Hematopoietic multipotent progenitor cell treated with erythropoietin and hydrocortisone succinate and interleukin-3 and kit ligand, for 17 days (in vitro differentiated cells): ENCODE measurements at places on chromosomes 6 and 20.
A peak's percentile ranks its signal among the peaks of the same experiment; 100 is the strongest.

GRCh38 chr6:15392182-15392581, 146.3 kb downstream of the JARID2 start:
- DNase-seq, result no peak

DNA sequence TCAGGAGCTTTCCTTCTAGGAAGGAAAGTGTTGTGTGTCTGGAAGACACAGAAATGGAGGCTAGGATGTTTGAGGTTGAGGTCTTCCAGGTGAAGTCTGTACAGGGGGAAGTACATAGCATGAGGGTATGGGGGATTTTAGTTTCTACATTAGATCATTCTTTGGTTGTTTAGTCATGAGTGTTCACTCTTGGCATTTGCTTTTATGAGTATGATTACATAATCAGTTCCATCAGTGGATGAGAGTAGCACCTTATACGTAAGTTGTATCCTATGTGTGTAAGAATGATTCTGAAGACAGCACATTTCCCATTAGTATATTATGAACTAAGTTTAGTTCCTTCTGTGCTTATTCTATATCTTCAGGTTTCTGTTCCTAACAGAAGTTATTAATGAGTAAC, 1.9 kb downstream of the CDYL start:
- peak; percentile 33 for DNase-seq

DNA sequence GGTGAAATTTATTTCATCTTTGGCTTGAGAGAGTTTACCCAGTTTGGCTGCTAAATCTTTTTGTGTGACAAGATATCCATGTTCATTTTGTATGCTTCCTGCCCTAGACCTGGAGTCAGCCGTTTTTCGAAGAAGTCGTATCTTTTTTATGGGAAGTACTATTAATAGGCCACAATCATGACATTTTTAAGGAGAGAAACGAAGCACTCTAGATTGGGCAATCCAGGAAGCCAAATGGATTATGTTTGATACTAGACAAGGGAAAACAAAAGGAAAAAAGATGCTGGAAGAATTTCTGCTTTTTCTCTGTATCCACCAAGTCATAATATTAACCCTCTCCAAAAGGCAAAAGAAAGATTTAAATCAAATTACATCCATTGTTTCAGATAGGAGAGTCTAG, 214.6 kb downstream of the HDGFL1 start:
- DNase-seq, result no peak

DNA sequence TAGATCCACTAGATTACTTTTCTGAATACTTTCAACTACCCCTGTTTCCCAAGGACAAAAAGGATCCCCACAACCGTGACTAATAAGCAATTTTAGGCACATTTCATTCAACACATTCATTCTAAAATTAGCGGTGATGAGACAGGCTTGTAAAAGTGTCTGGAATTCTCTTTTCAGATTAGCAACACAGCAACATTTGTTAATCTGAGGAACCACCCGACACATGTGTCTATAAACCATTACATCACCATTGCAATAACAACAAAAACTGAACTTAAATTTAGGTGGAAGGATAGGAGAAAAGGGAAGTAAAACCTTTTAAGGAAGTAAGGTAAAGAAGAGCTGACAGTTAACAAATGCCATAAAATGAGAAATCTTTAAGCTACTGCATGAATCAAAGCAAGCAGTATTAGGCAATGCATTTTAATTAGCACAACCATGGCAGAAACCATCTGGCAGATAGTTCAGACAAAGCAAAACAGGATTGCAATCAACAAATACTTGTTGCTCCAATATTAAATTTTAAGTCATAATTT, 49.1 kb downstream of the MAP3K7 start:
- no peak for DNase-seq
